Stimulated activated CD4-positive, alpha-beta T cell treated with anti-CD3 and anti-CD28 coated beads, TNF-alpha, amount 100 ng/mL, for 24 hours (primary cell): ENCODE measurements at places on chromosomes 12 and 14.

DNA sequence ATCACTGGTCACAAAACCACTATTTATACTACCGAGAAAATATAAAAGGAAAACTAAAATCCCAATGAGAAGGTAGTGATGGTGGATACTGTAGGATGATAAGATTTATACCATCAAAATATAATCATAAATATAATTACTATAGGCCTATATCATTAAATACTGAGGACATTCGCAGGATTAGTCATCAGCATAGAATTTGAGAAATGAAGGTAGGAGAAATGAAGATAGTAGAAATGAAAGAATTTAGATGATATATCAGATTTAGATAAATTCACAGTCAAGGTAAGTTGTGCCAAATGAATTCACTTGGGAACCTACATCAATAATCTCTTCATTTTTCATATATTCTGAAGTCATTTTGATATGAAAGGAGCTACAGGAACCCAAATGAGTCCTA lies 82.8 kb downstream of the DAAM1 start:
- no peak for DNase-seq

DNA sequence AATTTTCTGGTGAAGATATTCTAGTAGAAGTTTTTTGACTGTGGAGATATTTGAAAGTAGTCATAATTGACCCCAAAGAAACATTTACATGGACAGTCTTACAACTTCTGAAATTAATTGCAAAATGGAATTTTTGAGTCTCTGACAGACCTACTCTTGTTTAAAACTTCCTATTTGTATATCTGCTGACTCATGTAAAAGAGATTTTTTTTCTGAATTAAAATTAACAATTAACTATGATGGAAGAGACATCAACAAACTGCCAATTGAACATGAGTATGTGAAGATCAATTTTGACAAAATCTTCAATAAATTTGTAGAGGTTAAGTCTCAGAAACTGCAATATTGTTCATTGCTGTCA lies 108.5 kb upstream of the MAX start:
- DNase-seq = no peak

DNA sequence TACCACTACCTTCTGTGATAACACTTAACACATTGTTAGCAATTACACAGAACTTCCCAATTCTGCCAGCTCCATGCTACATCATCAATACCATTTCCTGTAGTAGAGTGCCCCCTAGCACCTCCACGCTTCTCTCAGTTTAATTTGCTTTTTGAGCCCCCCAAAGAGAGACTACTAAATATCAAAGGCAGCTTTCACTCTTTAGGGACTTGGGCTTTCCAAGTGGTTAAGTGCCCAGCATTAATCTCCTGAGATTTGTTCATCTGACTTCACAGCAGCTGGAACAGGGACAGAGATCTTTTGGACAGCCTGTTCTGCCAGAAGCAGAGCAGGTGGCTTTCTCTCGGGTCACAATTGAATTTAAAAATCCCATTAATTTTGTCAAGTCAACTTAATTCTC lies 954.9 kb downstream of the DIO2 start:
- DNase-seq = no peak

DNA sequence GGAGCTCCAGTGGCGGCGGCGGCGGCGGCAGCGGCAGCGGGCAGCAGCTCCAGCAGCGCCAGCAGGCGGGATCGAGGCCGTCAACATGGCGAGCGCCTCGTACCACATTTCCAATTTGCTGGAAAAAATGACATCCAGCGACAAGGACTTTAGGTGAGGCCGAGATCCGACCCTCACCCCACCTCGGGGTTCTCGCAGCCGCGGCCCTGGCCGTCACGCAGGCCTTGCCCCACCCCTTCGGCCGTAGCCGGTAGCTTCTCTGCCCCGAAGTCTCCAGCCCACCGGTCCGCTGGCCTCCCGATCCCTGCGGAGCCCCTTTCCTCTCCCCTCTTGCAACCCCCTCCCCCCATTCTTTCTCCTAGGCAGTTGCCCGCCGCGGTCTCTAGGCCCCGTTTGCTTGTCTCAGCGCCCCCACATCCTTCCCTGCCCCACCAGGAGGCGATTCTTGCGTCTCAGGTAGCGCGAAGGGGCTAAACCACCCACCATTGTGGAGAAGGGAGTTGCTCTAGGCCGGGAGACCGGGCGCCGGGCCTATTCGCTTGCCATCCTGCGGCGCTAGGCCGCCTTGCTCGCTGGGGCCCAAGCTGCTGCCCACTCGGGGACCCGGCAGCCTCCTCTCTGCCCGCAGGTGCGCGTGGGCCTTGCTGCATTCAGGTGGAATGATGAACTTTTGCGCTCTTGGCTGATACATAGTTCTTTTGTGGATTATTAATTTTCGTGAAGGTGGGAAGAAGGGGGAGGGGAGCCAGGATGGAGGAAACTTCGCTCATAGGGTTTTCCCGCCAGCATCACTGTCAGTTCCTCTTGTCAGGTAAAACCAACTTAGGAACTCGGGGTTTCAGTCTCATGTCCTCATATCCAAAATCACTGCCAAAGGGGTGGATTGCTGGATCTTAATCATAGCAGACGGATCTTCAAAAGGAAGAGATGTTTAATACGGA lies 745 bp downstream of the CAND1 start:
- peak; percentile 16 for DNase-seq

- DNase-seq = no peak
Measured at GRCh38 chr12:130139567-130140421, 22.5 kb upstream of the FZD10 start.

DNA sequence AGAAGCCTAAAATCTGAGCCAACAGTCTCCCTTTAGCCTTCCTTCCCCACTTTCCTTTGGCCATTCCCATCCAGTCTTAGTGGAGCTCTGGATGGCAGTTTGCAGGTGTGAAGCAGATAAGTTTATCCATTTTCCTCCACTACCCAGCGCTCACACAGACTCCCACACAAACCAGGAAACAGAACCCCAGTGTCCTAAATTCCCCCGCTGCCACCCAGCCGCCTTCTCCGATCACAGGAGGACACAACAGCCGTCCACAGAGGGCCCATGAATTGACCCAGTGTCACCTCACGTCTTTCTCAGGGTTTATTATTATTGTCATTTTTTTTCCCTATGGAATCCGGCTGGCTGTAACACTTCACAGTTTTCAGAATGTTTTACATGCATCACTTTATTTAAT lies 16.4 kb downstream of the CD9 start:
- DNase-seq = no peak
